ENCODE measurements at places on chromosomes 12 and 14.

DNA sequence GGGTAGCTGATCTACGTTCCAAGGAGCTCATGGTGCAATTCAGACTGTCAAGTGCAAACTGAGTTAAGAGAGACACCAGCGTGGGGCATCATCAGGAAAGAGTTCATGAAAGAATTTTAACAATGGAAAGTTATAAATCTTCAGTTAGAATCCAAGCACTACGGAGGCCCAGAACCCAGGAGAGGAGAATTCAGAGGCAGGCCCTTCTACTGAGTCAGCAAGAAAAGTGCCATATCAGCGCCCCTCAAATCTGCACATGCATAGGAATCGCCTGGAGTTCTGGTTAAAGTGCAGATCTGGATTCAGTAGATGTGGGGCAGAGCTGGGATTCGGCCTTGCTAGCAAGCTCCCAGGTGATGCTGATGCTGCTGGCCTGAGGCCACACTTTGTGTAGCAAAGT lies 45.9 kb downstream of the CHST11 start:
- no peak for DNase-seq

DNA sequence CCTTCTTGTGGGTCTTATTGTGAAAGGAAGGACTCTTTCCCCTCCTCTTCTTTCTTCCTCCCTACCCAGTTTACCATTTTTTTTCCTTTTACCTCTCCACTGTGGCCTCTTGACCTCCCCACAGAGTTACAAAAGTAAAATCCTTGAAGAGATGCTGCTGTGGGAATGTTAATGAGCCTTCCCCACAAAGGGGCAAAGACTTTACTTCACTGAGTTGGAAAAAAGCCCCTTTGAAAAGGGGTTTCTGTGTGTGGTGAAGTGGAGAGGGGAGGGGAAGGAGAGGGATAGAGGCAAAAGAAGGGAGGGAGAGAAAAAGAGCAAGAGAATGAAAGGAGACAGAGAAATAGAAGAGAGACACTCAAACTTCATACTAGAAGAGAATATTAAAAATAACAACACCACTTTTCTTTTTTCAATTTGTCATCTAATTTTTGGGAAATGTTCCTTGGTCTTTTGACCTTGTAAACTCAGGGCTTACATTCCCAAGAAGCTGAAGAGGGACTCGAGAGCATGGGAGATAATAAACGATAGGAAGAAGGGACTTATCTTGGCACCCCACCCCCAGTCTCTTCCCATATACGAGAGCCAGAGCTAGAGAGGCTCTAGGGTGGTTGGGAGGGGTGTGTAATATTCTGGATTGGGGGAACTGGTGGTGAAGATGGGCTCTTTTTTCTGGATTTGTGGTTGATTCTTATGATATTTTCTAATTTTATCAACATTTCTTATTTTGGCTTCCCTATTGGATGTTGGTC lies 13.2 kb upstream of the SALL2 start:
- no peak for DNase-seq

GRCh38 chr14:29745863-29746262 lies 181.8 kb downstream of the PRKD1 start:
- DNase-seq, result no peak

GRCh38 chr12:24415934-24416333 lies 466.5 kb upstream of the SOX5 start:
- no peak for DNase-seq

- no peak for DNase-seq
Measured at GRCh38 chr12:95326855-95327254, 109.2 kb downstream of the VEZT start.

DNA sequence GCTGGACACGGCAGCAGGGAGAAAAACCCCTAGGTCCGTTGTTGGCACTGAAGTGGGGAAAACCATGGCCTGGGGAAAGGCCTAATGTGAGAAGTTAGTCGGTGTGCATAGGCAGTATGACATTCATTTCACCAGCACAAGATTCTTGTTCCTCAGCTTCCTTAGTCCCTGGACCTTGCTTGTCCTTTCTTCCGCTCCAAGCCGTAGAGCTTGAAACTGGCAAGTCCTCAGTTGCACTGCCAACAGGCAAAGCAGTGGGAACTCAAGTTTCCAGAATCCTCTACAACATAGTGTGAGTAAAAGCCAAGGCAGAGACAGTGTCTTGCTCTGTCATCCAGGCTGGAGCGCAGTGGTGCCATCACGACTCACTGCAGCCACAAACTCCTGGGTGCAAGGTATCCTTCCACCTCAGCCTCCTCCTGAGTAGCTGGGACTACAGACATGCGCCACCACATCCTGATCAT lies 138.5 kb upstream of the AMIGO2 start:
- DNase-seq, result no peak

DNA sequence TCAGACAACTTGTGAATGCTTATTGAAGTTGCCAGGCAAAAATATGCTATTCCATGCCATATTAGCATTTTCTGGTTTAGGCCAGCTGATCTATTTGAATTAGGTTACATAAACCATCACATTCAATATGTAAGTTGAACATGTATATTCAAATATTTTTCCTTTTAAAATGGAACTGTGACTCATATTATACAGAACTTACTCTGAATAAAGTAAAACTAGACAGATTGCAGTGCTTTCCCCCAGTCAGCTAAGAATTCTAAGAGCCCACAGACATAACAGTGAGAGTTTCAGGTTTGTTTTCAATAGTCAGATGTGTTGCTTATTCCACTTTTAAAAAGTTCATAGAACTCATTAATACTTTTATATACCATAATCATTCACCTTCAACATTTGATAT lies 119.8 kb downstream of the MGST1 start:
- no peak for DNase-seq

DNA sequence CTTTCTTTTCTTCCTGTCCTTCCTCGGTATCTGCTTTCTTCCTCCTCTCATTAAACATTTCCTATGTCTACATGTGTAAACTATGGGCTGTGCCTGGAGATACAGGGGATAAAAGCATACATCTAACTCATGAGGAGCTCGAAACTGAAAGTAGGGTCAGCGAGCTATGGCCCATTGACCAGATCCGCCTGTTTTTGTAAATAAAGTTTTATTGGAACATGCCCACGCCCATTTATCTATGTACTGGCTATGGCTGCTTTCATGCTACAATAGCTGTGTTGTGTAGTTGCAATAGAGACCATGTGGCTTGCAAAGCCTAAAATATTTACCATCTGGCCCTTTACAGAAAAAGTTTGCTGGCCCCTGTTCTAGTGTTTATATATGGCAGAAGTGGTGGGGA lies 500.8 kb upstream of the GARIN6 start:
- no peak for DNase-seq

- DNase-seq, result no peak
Measured at GRCh38 chr12:31507966-31508365, 83.0 kb downstream of the DENND5B start.

GRCh38 chr14:30484976-30485375 lies 74.0 kb upstream of the G2E3 start:
- DNase-seq, result no peak

DNA sequence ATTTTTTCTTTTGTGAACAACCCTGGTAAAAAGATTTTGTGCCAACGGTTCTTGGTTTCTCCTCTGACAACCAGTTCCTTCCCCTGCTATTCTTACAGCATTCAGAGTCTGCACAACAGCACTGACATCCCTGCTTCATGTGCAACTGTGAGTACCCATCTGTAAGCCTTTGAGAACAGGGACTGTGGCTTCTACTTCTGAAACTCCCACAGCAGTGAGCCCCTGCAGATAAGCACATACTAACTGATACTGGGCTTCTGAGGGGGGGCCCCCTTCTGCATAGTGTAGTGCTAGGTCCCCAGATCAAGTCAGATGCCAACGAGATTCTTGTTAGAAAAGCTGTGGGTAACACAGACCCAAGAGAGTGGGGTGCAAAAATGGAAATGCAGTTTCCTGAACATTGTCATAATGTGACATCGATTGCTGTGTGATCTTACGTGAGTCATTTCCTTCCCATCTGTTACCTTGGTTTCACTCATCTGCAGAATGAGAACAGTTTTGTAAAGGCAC lies 11.1 kb upstream of the NINJ2 start:
- DNase-seq, result no peak

GRCh38 chr14:76191297-76191696 lies 39.6 kb downstream of the GPATCH2L start:
- peak; percentile 25 for DNase-seq

- DNase-seq, result no peak
Measured at GRCh38 chr14:67483579-67484285, 4.8 kb downstream of the TMEM229B start.

GRCh38 chr14:36430169-36430568 lies 89.9 kb downstream of the NKX2-1 start:
- no peak for DNase-seq

- DNase-seq, result no peak
Measured at GRCh38 chr12:46407361-46407760, 34.8 kb upstream of the SLC38A2 start.

DNA sequence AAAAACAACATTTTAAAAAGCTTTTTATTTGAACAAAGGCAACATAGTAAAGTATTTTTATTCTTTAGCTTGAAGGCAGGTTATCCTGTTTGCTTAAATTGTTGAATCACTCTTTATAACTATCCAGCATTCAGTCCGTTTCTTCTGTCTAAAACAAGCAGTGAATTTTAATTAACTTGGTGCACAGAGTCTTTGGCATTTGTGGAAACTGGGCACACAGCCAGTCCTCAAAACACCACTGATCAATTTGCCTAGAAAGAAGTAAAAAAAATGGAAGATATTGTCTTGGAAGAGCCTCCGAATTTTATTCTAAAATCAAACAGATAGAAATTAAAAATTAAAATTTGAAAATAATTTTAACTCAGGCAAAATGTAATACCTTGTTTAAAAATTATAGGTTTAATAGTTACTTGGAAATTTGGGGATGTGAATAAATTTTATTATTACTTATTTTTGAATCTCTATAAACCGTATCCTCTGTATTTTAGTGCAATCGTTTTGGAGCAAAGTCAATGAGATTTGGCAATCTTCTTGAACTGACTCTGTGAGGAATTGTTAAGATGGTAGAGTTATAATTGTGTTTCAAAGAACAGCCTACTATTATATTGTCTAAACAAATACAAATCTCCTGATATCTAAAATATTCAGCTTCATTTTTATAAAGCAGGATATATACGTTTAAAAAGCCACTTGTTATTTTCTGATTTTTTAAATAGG lies 927.0 kb downstream of the SLC16A7 start:
- DNase-seq, result no peak

GRCh38 chr12:118371321-118372282 lies 1.1 kb downstream of the TAOK3 start:
- no peak for DNase-seq

DNA sequence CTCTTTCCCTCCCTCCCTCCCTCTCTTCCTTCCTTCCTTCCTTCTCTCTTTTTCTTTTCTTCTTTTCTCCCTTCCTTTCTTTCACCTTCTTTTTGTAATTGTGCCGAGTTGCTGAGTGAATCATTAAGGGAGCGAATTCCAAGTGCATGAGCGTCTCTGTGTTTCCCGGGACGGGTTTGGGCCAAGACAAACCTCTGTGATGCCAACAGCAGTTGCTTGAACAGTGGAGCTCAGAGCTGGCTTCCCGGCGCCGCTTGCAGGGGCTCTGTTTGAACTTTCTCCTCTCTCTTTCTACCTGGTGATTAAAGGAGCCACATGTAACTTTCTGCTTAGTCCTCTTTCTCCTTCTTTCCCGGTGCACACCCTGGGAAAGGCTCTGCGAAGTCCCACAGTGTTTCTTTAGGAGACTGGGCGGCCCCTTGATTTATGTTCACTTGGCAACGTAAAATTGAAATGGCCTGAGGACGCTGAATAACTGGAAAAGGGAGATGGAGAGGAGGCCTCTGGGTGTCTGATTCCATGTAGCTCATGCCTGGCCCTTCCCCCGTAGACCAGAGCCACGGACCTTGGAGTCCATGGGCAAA lies 33.7 kb upstream of the MAP1LC3B2 start:
- DNase-seq, result no peak

DNA sequence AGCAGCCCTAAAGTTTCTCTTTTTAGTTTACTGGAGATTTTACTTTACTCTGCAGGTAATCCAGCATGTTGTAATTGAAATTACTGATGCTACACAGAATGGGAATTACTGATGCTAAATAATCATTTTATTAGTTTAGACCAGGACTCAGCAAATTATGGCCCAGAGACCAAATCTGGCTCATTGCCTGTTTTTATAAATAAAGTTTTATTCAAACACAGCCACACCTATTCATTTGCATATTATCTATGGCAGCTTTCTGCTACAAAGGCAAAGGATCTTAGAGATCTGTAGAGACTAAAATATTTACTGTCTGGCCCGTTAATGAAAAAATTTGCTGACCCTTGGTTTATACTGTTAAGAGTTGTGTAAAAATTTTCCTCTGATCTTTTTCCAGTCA lies 216.1 kb downstream of the FUT8 start:
- DNase-seq, result no peak

DNA sequence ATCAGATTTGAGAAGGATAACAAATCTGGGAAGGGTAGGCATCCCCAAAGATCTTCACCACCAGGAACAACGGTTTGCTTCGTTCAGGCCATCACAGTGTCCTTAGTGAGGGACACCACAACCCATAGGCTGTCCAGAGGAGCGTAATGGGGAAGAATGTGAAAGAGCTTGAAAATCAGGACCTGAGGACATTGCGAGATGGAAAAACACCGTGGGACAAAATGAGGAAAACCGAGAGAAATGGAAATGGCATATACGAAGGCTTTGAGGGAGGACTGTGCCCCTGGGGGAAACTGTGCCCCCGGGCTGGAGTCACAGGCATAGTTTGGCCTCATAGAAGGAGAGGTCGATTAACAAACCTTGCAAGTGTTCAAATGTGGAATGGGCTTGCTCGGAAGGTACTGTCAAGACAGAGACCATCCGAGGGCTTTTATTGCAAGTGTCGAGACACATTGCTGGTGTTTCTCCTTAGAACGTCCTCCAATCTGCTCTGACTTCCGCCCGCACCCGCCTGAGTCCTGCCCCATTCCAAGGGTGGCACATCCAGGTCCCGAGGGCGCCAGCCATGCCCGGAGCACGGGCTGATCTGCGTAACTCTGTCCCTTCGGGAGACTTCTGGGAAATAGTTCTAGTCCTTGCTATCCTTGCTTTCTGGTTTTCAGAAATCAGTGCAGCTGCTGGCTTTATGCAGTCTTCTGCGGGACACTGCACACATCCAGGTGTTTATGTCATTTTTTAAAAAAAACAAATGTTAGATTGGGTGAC lies 885 bp upstream of the PALS1 start:
- DNase-seq, result peak; percentile 61

DNA sequence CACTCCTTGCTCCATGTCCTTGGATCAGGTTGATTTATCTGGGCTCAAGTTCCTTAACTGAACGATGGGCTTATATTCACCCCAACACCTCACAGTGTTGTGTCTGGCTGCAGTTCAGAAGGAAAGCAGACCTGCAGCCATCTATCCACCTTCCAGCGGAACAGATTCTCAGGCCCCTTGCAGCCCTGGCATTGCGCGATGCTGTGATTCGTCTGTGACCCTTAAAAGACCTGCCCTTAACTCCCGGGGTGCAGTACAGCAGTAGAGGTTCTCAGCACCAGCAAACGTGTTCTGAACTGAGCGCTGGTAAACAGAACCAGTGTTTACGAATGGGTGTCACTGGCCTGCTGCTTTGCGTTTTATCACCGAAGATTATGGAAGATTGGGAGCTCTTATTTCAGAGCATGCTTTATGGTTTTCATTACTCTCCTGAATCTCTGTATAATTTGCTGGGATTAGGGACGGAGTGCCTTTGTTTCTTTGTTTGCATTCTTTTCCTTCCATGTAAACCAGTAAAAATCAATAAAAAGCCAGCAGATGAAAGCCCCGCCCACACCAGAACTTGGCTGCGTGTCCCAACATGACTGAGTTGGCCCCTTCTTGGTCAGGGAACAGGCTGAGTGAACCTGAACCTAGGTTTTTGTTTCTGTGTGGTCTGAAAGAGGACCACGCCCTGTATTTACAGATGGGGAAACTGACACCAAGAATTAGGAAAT lies 286.7 kb upstream of the CRY1 start:
- DNase-seq, result no peak

Measured in C1 segment of cervical spinal cord (tissue), 14 donors.